ENCODE measurements at places on chromosomes 1 and 21. TPM values are rescaled to one million over a fixed set of nuclear protein-coding genes. Genes with fewer than 3 reads are reported as not detected.

DNA sequence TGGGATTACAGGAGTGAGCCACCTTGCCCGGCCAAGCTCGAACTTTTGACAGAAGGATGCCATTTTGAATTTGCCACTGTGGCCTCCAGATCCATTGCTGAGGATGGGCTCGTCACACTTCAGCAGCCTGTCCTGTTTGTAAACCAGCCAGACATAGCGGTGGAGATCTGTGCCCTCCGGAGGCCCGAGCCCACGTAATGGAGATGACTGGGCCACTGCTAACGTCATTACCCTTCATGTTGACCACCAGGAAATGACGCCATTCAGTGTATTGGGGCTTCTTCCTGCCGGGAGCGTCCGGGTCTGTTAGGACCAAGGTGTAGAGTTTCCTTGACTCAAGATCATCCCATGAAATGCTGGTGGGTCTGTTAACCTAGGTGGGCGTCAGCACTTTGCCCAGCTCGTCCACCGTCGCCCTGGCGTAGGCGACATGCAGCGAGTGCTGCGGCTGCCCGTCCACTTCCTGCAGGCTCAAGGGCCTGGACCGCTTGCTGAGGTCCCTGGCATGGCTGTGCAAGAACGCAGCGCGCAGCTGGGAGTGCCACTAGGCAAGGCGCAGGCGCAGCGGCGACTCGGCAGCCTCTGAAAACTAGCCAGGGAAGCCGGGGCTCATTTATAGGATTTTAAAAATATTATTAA is 40.8 kb downstream of the PTPRC start:
- no peak overlapping the region for H3K4me3 ChIP-seq
- no peaks in the 10 kb centered on the region for H3K27me3 ChIP-seq
- no peaks in the 10 kb centered on the region for H3K36me3 ChIP-seq
- DNase-seq: no peak

The PLEKHN1 gene
- 1.6 TPM for total RNA-seq

DNA sequence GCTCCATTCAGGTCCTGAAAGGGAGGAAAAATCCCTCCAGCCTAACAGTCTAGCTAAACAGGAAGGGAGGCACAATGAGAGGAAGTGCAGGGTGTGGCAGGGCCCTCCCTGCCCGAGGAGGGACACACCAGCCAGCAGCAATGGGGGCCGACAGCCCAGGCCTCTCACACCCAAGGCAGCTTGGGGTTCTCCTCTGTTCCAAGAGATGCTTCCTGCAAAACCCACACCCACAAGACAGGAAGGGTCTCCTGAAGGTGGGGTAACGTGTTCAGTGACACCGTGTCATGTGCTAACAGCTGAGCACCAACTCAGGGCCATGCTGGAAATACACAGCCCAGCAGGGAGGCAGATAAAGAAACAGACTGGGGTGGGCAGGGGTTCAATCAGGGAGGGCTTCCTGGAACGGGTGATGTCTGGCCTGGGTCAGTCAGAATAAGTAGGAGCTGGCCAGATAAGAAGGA is 10.2 kb downstream of the ECE1 start:
- H3K4me3 ChIP-seq: no peak overlapping the region
- H3K27me3 ChIP-seq: no peaks in the 10 kb centered on the region
- DNase-seq: no peak
- H3K36me3 ChIP-seq: no peaks in the 10 kb centered on the region
- peaks cover 2% of the 10 kb centered on the region for H3K4me1 ChIP-seq
- peak overlapping the region; percentile 86 for H3K27ac ChIP-seq

GRCh38 chr1:31671147-31671546 is 26.5 kb upstream of the PEF1 start:
- H3K27ac ChIP-seq: peak overlapping the region; percentile 88
- no peak overlapping the region for H3K4me3 ChIP-seq
- no peaks in the 10 kb centered on the region for H3K36me3 ChIP-seq
- H3K4me1 ChIP-seq: peaks cover 20% of the 10 kb centered on the region
- no peaks in the 10 kb centered on the region for H3K27me3 ChIP-seq
- DNase-seq: no peak

The RAB42 gene
- 6.9 TPM for total RNA-seq

The LRRIQ3 gene
- 1.8 TPM for total RNA-seq

The HLX gene
- total RNA-seq: 5.0 TPM

The NID1 gene
- 60.3 TPM for total RNA-seq

The TLCD4 gene
- 5.9 TPM for total RNA-seq

All from breast epithelium (tissue), 4 donors.